Coronary artery (tissue), 2 donors: ENCODE measurements at places on chromosomes 12 and 14.

GRCh38 chr12:53174881-53175491 lies 5.5 kb upstream of the ZNF740 start:
- peak; percentile 67 for DNase-seq

- DNase-seq = peak; percentile 53
Measured at GRCh38 chr12:131065801-131066200, 112.1 kb downstream of the ADGRD1 start.

GRCh38 chr14:36493761-36494160 lies 26.3 kb downstream of the NKX2-1 start:
- DNase-seq = no peak

- no peak for DNase-seq
Measured at GRCh38 chr12:78721906-78722305, 142.7 kb upstream of the SYT1 start.

DNA sequence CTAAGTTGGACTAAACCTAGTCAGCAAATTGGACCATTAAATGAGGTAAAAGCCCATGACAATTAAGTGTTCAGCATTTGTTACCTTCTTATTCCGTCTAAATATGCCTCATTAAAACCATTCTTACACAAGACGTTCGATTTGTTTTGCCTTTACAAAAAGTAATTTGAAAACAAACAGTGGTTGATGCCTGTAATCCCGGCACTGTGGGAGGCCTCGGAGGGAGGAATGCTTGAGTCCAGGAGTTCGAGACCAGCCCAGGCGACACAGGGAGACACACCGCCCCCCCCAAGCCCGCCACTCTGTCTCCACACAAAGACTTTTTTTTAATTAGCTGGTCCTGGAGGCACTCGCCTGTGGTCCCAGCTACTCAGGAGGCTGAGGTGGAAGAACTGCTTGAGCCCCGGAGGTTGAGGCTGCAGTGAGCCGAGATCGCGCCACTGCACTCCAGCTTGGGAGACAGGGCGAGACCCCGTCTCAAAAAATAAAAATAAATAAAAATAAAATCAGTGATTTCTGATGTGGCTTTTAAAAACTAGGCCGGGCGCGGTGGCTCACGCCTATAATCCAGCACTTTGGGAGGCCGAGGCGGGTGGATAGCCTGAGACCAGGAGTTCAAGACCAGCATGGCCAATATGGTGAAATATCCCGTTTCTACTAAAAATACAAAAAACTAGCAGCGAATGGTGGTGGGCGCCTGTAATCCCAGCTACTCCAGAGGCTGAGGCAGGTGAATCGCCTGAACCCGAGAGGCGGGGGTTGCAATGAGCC lies 856 bp upstream of the EIF4B start:
- DNase-seq = peak; percentile 76

DNA sequence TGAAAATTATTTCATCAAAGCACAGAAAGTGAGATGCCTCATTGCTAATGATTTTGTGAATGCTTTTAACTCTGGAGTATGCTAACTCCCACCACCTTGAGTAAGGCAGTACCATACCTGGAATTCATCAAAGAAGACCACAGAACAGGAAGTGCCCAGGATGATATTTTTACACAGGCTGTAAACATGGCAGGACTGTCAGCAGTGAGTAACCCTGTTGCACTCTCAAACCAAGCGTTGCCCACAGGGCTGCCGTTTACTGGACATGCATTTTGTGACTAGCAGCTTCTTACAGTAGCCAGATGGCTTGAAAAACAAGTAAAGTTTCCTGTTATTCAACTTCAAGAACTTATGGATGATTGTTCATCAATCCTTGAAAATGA lies 42.4 kb downstream of the RALGAPA1 start:
- DNase-seq = no peak

DNA sequence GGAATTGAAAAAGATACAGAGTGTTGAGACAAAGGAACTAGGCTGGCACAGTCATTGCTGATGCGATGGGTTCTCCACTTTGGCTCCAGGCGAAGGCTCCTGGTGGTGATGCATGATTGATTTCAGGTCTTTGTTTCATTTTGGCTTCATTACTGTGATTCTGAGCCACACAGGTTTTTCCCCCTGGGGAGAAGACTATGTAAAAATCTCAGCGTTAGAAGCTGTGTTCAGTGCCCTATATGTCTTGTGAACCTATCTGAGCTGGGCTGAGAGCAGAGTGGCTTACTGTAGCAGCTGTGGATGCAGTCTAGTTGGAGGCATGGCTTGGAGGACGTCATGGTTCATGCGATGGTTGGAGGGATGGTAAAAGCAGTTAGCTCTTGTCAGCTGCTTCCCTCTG lies 54.0 kb downstream of the GPATCH2L start:
- DNase-seq = no peak

DNA sequence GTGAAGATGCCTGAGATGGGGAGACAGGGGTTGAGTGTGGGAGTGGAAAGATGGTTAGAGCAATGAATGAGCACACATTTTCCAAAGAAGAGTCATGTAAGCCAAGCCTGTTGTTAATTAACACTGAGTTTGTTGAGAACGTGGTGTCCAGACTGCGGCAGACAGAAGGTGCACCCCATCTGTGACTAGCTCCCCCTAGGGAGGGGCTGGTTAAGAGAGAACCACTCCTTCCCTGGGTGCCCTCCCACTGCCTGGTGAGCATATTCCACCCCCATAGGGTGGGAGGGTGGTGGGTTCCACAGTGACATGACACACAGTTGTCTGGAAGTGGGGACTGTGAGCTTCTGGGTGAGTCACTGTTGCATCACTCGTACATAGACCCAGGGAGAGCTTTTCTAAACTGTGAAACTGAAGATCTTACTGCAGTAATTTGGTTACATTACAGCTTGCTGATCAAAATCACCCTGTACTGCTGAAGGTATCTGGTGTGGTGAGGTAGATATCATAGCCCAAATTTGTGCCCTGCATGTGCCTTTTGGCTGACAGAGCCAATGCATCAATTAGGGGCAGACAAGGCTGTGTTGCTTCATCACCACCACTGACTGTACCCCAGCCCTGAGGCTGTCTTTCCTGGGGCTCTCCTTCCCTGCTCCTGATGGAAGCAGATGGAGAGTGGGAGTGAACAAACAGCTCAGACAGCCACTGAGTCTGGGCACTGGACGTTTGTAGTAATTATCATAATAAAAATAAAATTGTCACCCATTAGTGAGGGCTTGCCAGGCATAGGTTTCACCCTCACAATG lies 150.9 kb downstream of the EMP1 start:
- DNase-seq = no peak

DNA sequence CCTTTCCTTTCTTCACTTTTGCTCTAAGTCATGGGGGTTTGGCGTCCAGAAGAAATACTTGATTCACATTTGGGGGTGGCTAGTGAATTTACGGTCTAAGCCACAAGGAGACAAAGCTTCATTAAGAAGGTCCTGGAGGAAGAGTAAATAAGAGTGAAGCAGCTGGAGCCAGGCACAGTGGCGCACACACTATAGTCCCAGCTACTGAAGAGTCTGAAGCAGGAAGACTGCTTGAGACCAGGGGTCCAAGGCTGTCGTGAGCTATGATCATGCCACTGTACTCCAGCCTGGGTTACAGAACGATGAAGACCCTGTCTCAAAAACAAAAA lies 23.3 kb downstream of the ACTN1 start:
- no peak for DNase-seq

DNA sequence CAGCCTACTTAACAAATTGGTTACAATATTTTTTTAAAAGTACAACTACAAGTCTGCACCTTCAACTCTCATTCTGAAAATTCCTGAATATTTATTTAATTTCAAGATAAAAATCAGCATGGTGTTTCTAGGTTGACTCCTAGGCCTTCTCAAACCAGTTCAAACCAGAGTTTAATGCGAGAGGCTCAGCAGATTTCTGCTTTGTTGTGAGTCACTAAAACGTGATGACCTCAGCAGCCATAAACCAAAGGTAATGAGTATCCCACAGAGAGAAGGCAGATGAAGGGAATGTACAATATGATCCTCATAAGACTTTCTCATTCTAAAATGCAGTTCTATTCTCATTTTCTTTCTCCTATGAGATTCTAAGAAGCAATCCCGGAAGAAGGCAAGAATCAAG lies 1.5 kb downstream of the PRDM4 start:
- DNase-seq = no peak
